A673 (cell line): ENCODE measurements at places on chromosomes 3 and 15. TPM values are rescaled to one million over a fixed set of nuclear protein-coding genes. Genes with fewer than 3 reads are reported as not detected.

DNA sequence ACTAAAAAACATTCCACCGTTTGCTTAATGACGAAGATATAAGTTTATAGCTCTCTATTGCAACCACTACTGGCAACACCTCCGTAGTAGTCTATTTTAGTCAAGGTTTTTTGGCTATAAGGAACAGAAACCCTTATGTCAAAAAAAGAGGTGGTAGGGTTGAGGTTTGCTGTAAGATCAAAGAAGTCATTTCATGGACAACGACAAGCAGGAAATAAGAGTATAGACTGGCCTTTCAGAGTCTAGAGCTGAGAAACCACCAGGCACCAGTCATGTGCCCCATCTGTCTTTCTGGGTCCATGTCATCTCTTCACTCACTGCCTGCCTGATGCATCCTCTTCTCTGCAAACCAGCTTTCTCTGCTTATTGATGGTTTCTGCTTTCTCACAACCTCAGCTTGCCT lies 42.7 kb downstream of the THBS1 start:
- no peaks in the 10 kb centered on the region for H3K4me1 ChIP-seq
- H3K27ac ChIP-seq = no peak overlapping the region
- no peak for DNase-seq
- no peaks in the 10 kb centered on the region for H3K27me3 ChIP-seq

DNA sequence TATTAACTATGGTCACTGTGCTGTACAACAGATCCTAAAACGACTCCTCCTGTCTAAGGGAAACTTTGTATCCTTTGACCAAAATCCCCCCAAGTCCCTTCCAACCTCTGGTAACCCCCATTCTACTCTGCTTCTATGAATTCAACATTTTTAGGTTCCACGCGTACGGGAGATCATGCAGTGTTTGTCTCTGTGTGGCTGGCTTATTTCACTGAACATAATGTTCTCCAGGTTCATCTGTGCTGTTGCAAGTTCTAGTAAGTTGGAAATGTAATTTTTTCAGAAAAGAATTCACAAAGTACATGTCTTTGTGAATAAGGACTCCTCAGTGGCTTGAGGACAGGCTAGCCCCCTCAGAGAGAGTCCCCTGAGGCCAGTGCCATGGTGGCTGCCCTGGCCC lies 66.1 kb downstream of the ATP10A start:
- H3K4me1 ChIP-seq = no peaks in the 10 kb centered on the region
- H3K27ac ChIP-seq = no peak overlapping the region
- DNase-seq = no peak
- H3K36me3 ChIP-seq = no peaks in the 10 kb centered on the region

DNA sequence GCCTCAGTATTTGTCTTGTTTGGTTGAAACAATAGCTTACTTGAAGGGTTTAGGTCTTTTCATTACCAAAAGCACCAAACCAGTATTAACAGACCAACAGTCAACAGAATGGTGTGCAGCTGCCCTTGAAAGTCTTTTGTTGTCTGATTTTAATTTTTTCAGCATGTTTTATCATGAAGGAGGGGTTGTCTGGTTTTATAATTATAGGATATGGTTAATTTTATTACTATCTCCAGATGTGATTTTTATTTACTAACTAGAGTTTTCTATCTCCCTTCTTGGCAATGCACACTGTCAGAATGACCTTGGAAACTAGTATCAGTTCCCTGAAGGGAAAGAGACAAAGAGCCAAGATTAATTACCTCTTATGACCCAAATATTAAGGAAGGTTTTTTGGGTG lies 9.2 kb upstream of the CD200R1L start:
- H3K27me3 ChIP-seq = no peaks in the 10 kb centered on the region
- H3K27ac ChIP-seq = no peak overlapping the region
- H3K4me1 ChIP-seq = no peaks in the 10 kb centered on the region
- H3K4me3 ChIP-seq = no peak overlapping the region

DNA sequence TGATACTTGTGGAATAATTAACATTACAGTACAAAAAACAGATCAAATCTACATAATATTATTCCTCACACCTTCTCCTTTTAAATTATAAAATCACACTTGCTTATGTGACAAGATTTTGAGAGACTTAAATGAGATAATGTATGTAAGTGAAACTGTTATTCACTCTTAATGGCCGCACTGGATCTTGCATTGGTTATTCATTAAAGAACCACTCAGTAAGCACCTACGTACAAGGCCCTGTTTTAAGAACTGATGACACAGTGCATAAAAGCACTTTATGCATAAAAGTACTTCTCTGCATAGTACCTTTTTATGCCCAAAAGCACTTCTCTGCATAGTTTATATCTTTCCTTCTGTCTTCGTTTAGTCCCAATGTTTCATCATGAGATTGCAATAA lies 172.1 kb downstream of the GOLGA6L6 start:
- H3K4me1 ChIP-seq = no peaks in the 10 kb centered on the region
- no peak for DNase-seq
- H3K27ac ChIP-seq = no peak overlapping the region
- H3K4me3 ChIP-seq = no peak overlapping the region
- no peaks in the 10 kb centered on the region for H3K27me3 ChIP-seq

DNA sequence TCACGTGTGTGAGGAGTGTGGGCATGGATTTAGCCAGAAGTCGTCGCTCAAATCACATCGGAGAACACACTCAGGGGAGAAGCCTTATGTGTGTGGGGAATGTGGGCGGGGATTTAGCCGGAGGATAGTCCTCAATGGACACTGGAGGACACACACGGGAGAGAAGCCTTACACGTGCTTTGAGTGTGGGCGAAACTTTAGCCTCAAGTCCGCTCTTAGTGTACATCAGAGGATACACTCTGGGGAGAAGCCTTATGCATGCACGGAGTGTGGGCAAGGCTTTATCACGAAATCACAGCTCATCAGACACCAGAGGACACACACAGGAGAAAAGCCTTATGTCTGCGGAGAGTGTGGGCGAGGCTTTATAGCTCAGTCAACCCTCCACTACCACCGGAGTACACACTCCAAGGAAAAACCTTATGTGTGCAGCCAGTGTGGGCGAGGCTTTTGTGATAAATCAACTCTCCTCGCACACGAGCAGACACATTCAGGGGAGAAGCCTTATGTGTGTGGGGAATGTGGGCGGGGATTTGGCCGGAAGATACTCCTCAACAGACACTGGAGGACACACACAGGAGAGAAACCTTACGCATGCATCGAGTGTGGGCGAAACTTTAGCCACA lies 28.1 kb downstream of the ZNF589 start:
- H3K4me3 ChIP-seq = no peak overlapping the region
- peaks cover 6% of the 10 kb centered on the region for H3K36me3 ChIP-seq
- no peak overlapping the region for H3K27ac ChIP-seq
- H3K27me3 ChIP-seq = no peaks in the 10 kb centered on the region
- H3K4me1 ChIP-seq = peaks cover 7% of the 10 kb centered on the region
- no peak for DNase-seq

DNA sequence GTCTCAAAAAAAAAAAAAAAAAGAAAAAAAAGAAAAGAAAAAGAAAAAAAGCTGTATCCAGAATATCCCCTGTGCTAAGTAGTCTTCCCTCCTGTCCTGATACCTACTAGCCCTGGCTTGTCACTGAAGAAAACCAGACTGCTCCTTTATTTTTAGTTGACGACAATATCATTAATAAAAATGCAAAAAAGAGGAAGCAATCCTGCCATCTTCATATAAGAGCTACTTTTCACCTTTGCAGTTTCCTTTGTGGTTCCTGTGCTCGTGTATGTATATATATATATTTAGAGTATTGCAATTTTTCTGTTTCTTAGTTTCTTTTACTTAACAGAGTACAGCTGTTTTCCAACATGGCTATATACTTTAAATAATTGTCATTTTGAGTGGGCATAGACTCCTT lies 13.6 kb downstream of the C3orf20 start:
- no peak for DNase-seq
- no peak overlapping the region for H3K4me3 ChIP-seq
- no peaks in the 10 kb centered on the region for H3K27me3 ChIP-seq
- no peak overlapping the region for H3K27ac ChIP-seq
- H3K4me1 ChIP-seq = no peaks in the 10 kb centered on the region
- no peaks in the 10 kb centered on the region for H3K36me3 ChIP-seq

DNA sequence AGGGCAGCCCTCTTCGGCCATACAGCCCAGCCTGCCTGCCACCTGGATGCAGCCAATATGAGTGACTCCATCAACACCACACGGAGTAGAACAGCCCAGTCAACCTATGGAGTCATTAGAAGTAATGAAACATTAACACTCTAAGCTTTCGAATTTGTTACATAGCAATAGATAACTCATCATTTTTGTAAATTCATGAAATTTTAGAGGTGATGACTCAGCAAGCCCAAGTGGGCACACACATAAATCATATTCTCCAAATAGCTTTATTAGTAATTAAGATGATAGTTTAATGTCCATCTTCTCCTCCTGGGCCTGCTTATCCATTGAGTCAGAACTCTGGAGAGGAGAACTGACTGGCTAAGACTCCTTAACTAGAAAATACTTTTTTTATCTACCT lies 335.0 kb upstream of the KCNH8 start:
- H3K27ac ChIP-seq = no peak overlapping the region
- DNase-seq = no peak
- no peaks in the 10 kb centered on the region for H3K36me3 ChIP-seq
- no peak overlapping the region for H3K4me3 ChIP-seq

DNA sequence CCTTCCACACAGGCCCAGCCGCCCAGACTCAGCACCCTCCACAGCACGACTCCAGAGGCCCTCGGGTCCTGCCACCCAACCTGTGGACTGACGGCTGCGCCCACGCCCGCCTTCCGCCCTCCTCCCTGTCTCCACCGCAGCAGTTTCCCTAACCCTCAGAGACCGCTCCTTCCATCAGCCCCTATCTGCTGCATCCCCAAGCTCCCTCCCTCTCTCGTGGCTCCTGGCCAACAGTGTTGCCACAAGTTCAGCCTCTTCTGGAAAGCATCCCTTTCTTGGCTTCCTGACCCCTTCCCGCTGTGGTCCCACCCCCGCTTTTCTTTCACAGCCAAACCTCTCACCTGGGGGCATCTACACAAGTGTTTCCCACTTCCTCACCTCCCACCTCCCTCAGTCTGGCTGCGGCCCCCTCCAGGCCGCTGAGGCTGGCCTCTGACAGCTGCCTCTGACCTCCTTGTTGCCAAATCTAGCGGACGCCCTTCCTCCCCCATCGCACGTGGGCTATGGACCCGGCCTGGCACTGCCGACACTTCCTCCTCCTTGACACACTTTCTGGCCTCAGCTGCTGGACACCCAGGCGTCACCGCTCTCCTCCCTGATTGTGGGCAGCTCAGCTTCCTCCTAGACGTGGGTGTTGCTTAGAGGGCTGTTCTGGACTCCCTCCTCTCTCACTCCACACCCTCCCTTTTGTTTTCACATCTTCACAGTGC lies 168.8 kb upstream of the TLE3 start:
- peaks cover 29% of the 10 kb centered on the region for H3K4me1 ChIP-seq
- DNase-seq = no peak
- no peak overlapping the region for H3K27ac ChIP-seq

DNA sequence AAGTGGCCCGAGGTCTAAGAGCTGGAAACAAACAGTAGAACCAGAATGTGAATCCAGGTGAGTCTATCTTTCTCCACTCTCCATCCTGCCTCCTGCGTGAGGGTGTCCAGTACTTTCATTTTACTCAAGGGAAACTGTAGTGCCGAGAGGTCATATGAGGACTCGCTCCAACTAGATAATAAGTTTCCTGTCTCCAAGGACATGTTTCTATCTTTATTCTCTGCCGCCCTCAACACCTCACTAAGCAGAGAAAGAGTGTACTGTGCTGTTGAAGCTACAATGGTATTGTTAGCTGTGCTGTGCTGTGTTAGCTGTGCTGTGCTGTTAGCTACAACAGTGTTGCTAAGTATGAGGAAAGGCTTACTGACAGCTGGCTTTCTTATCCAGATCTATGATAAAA lies 137.9 kb upstream of the COL8A1 start:
- H3K4me3 ChIP-seq = no peak overlapping the region
- peaks cover 3% of the 10 kb centered on the region for H3K4me1 ChIP-seq
- no peak for DNase-seq
- H3K27me3 ChIP-seq = no peaks in the 10 kb centered on the region
- no peak overlapping the region for H3K27ac ChIP-seq

DNA sequence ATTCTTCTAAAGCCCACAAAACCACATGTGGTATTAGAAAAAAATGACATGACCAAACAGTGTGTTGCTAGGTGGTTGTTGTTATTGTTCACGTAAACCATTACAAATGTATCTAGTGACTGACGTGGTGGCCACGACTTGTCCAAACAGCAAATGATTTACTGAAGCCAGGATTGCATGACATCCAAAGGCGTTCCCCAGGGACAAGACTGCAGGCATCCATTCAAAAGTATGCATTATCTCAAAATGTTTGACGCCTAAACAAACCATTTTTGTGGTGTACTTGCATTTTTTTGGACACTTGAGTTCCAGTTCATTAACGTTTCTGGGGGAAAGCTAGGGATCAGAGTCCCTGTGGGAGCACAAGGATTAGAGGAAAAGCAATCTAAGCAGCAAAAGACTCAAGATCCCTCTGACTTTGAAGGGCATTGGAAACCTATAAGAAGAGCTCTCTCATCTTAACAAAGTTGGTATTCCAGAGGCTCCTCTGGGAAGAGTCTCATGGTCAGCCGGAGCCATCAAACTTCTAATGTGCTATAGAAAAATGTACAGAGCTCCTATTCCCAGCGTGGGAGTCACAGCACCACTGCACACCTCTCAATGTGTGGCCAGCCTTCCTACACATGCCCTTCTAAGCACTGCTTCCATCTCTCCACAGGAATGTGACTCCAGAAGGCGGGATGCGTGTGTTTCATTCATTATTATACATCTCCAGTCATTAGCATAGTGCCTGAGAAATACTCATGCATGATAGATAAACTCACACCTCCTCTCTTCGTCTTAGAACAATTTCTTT lies 62.9 kb downstream of the FBN1 start:
- no peaks in the 10 kb centered on the region for H3K27me3 ChIP-seq
- peaks cover 31% of the 10 kb centered on the region for H3K4me1 ChIP-seq
- H3K4me3 ChIP-seq = no peak overlapping the region

- no peak for DNase-seq
- H3K27me3 ChIP-seq = no peaks in the 10 kb centered on the region
- H3K27ac ChIP-seq = no peak overlapping the region
- peaks cover 54% of the 10 kb centered on the region for H3K36me3 ChIP-seq
Observed at GRCh38 chr15:90497376-90497775, 32.3 kb upstream of the CRTC3 start.

- H3K4me1 ChIP-seq = no peaks in the 10 kb centered on the region
- no peak overlapping the region for H3K4me3 ChIP-seq
- no peak for DNase-seq
- H3K27ac ChIP-seq = no peak overlapping the region
Observed at GRCh38 chr3:65142456-65142855, 454.7 kb upstream of the ADAMTS9 start.

- no peaks in the 10 kb centered on the region for H3K4me1 ChIP-seq
- H3K27ac ChIP-seq = no peak overlapping the region
- no peaks in the 10 kb centered on the region for H3K27me3 ChIP-seq
- DNase-seq = no peak
- peaks cover 14% of the 10 kb centered on the region for H3K36me3 ChIP-seq
Observed at GRCh38 chr3:37149257-37149656, 25.1 kb downstream of the LRRFIP2 start.

DNA sequence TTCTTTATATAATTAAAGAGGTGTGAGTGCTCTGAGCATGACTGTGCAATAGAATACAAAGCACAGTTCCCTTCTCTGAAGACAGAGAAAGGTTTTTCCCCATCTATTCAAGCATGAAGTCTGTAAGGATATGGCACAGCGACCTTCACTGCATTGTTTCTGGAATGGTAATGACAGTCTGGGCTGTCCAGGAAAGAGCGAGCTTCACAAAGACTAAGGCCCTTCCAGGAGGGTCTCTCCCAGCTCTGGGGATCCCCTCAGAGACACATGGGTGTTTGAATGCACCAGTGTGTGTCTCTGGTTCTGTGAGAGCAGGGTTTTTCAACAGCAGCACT lies 179.9 kb upstream of the NR2E3 start:
- H3K36me3 ChIP-seq = no peaks in the 10 kb centered on the region
- peaks cover 14% of the 10 kb centered on the region for H3K4me1 ChIP-seq
- H3K27me3 ChIP-seq = peaks cover 84% of the 10 kb centered on the region
- no peak for DNase-seq
- H3K4me3 ChIP-seq = no peak overlapping the region

Gene TICRR
- 55.7 and 56.5 TPM in 2 replicates for total RNA-seq

Gene TTLL13
- 0.33 TPM in 1 of 2 replicates, not detected in the other for total RNA-seq
